ENCODE measurements at places on chromosomes 6 and 20.

DNA sequence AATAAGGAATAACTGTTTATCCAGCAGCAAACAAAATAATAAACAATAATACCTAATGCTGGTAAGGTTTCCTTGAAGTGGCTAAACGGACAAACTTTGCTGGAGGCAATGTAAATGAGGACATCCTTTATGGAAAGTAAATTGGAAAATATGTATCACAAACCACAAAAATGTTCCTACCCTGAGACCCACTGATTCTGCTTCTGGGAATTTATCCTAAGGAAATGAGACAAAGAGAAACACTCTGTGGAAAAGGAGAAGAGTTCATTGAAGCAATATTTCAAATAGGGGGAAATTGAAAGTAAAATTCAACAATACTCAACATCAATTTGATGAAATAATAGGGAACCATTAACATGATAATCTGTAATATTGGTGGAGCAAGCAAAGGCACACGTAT, 37.9 kb downstream of the MAFB start:
- DNase-seq: no peak

- DNase-seq: no peak
These were observed 260.9 kb upstream of the SOX4 start for GRCh38 chr6:21332660-21333059.

DNA sequence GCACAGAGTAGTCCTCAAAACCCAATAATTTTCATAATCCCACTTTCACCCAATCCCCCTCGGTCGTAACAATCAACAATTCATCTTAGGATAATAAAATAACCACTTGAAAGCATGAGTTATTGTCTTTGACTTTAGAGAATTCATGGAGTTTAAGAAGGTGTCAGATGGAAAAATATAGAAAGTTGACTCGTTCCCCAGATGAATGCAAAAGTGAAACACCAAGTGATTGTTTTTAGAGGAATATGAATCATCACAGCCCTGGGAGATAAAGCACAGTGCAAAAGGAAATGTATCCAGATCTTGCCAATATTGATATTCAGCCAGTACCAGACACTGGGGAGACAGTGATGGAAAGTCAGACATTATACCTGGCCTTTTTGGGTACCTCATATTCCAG, 860.5 kb downstream of the DHX35 start:
- DNase-seq: no peak

- no peak for DNase-seq
These were observed 91.2 kb upstream of the SCGN start for GRCh38 chr6:25560865-25561264.

DNA sequence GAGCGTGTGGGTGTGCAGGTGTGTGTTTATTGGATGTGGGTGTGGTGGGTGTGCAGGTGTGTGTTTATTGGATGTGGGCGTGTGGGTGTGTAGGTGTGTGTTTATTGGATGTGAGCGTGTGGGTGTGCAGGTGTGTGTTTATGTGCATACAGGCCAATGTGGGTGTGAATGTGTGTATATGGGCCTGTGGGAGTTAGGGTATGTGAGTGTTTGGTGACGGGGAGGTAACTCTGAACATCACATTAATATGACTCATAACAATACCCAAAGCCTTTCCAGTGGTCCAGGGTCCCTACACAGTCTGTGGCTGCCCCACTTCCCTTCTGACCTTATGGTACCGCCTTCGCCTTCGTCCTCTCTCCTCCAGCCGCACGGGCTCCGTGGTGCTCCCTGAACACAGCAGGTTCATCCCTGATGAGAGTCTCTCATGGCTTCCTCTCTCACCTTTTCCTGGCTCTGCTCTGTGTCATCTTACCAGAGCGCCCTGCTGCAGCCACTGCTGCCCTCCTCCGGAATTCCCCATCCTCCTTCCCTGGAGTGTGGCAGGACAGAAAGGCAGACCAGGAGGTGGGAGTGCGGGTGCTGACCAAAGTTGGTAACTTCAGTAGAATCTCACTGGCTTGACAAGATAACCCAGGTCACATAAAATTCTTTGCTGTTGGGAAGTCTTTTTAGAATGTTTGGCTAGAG, 80.0 kb downstream of the SLC2A10 start:
- no peak for DNase-seq

- no peak for DNase-seq
These were observed 84.7 kb downstream of the RFPL4B start for GRCh38 chr6:112431803-112432202.

DNA sequence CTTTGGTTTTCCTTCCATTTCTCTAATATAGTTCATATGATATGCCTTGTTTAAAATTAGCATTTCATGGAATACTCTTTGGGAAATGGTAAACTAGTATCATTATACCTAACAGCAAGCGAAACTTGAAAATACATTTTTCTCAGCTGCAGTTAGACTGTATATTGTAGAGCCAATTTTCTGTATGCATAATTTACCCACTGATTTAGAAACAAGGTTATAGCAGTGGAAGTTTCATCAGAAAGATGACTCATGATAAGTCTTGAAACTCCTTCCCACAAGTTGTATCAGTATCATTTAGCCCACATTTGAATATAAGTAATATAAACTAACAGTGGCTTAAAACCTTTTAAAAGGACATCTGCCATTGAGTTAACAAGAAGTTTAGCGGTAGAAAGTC, 164.8 kb upstream of the BMP5 start:
- no peak for DNase-seq

DNA sequence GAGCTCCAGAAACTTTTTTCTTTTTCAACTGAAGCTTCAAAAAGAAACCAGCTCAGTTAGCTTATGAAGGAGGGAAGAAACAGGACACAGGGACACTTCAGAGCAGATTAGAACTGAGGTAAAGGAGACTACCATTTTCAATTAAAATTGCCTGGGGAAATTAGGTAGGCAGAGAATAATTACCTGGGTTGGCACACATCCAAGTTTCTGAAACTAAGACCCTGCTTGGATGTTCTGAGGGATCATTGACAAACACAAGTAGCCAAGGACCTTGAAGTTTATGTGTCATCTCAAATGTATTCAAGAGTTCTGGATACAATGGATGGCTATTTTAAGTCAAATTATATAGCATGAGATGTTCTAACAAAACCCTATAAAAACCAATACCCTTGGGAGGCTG, 137.6 kb downstream of the PLCB4 start:
- no peak for DNase-seq

- no peak for DNase-seq
These were observed 53.7 kb downstream of the UST start for GRCh38 chr6:148800536-148800935.

GRCh38 chr6:139149383-139149782, 14.5 kb downstream of the HECA start:
- DNase-seq: no peak

DNA sequence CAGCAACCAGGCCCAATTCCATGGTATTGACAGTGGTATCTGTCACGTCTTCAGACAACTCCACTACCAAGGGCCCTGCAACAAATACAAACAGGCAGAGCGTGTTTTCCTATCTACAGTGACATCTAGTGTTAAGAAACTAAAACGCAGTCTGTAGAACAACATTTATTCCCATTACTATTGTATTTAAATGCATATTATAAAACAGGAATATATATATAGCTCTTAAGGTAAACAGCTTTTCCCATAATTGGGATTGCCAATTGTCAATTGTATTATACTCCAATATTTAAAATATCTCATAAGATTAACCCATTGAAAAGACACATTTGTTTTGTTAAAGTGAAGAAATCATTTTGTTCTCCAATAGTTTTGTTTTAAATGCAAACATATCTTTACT, 97.2 kb downstream of the KIF16B start:
- no peak for DNase-seq

GRCh38 chr6:7041511-7042026, 66.2 kb upstream of the RREB1 start:
- no peak for DNase-seq

GRCh38 chr6:106561686-106562405, 67.5 kb downstream of the RTN4IP1 start:
- DNase-seq: no peak

- DNase-seq: no peak
These were observed 24.3 kb downstream of the BMP6 start for GRCh38 chr6:7750197-7750596.

DNA sequence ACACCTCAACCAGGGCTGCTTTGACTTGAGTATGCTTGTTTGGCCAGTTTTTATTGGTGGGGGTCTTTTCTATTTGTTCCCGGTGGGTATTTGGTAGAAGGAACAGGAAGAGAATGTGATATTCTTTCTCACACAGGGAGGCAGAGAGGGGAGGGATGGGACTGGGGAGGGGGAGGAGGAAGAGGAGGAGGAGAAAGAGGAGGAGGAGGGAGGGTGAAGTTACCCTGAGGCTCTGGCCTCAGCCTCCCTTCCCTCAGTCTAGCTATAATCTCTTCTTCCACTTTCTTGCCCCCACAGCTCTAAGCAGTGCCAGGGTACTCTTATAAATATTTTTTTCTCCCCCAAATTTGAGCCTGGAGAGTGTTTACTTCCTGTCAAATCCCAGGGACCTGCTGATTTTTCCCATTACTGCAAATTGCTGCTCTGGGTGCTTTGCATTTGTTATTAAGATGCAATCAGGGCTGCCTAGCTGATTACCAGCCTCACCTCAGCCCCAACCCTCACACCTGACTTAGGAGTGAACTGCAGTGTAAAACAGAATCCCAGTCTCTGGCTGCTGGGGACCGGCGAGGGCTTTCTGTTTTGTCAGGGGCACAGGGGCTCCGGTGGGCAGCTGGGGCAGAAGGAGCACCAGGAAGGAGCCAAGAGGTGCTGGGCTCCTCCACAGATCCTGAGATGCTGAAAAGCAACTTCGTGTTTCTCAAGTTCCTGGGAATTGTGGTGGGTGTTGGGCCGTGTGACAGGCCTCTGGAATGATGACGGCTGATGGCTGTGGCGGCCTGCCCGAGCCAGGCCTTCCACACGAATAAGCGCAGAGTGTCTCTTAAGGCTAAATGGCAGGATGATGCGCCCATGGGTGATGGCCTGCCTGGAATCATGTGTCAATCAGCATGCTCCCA, 141.4 kb downstream of the CD83 start:
- no peak for DNase-seq

GRCh38 chr6:119791736-119792135, 442.2 kb upstream of the MAN1A1 start:
- DNase-seq: no peak

- no peak for DNase-seq
These were observed 248.0 kb downstream of the ESR1 start for GRCh38 chr6:152055517-152055916.

- no peak for DNase-seq
These were observed 78.6 kb upstream of the INSM1 start for GRCh38 chr20:20289331-20289730.

GRCh38 chr6:87793315-87793714, 91.3 kb upstream of the AKIRIN2 start:
- no peak for DNase-seq

GRCh38 chr6:44099192-44099591, 28.1 kb downstream of the MRPL14 start:
- no peak for DNase-seq

GRCh38 chr20:34753706-34754461, 49.7 kb downstream of the TP53INP2 start:
- DNase-seq: no peak

GRCh38 chr6:158991017-158991723, 8.8 kb downstream of the RSPH3 start:
- no peak for DNase-seq

GRCh38 chr6:166494757-166495486, 91.6 kb downstream of the RAMACL start:
- DNase-seq: no peak

DNA sequence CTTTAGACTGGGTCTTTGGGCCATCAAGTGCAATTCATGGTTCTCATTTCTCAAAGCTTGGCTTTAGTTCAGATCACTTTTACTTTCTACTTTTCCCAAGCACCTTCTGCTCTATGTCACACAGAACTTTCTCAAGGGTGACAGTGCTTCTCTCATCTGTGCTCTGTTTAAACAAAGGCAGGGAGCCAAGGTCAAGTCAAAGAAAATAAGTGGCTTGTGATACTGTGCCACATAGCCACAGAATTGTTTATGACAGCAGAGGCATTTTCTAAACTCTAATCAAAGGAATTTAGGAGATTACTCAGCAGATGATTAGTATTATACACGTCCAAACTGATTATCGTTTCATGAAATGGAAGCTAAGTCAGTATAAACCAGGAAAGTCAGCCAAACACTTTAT, 348.0 kb downstream of the HDGFL1 start:
- no peak for DNase-seq

DNA sequence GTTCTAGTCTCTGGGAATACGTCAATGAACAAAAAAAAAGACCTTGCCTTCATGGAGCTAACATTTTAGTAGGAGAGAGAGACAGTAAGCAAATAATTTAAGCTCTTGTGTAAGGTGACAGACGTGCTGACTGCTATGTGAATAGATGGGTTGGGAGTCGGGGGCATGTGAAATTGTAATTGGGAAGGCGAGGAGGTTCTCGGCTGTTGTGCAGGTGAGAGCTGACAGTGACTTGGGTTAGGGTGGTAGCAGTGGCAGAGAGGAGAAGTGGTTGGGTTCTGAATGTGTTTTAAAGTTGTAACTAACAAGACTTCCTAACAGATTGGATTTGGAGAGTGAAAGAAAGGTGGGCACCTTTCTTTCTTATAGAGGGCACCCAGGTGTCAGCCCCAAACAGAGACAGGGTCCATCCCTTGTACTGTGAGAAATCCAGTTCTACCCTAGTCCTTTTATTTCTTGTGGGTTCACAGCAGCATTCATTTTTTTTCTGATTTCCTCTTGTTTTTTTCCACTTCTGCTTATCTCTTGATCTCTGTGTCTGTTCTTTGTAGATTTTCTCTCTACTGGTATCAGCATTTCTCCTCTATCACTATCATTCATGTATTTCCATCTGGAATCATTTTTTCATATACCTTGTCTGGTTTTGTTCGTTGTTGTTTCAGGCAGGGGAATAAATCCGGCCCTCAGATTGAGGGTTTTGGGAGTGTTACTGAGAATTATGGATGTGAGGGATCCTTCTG, 15.4 kb upstream of the MYLK2 start:
- no peak for DNase-seq

DNA sequence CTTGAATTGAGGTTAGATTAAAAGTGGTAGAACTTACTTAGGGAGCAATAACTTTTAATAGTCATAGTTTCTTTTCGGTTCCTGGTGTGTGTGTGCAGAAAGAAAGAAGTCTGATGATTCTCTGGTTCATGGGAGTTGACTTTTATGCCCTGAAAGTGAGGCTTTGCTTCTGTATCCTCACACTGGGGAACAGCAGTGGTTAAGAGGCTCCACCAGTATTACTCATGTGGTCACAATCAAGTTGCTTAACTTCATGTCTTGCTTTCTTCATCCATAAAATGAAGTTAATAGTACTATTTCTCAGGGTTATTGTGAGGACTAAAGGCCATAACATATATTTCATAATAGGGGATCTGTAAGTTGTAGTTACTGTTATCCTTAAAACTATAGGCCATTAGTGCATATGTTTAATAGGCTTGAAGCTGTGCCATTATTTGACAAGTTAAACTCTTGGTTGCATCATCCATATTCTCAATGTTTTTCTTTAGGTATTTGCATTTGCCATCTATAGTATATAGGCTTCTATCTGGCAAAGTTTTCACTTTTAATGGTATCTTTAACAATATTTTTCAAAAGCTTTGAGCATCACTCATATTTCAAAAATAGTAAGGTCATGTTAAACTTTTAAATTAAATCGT, 262.4 kb downstream of the PLCB1 start:
- no peak for DNase-seq

GRCh38 chr6:16286151-16286522, 47.8 kb downstream of the GMPR start:
- no peak for DNase-seq
